ENCODE measurements at places on chromosomes 1 and 21. TPM values are rescaled to one million over a fixed set of nuclear protein-coding genes. Genes with fewer than 3 reads are reported as not detected.

CLEC20A gene
- total RNA-seq: not detected

MAN1C1 gene
- total RNA-seq: 8.0 TPM

LCE6A gene
- not detected for total RNA-seq

TNFRSF14 gene
- 15.4 TPM for total RNA-seq

HEYL gene
- total RNA-seq: 0.09 TPM
